DND-41 (cell line): ENCODE measurements at places on chromosomes 4 and X.
A peak's percentile ranks its signal among the peaks of the same experiment; 100 is the strongest.

GRCh38 chr4:26127851-26128337 is 192.9 kb upstream of the RBPJ start:
- DNase-seq, result no peak

GRCh38 chrX:40050532-40050931 is 47.2 kb downstream of the BCOR start:
- no peak for DNase-seq

DNA sequence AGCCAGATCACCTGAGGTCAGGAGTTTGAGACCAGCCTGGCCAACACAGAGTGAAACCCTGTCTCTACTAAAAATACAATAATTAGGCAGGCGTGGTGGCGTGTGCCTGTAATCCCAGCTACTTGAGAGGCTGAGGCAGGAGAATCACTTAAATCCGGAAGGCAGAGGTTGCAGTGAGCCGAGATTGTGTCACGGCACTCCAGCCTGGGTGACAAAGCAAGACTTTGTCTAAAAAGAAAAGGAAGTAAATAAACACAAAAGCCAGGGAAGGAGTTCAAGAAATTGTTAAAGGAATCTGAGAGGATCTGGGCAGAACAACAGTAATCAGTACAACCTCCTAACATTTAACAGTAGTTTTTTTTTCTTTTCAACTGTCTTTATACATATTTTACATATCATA is 48.7 kb upstream of the ARHGEF6 start:
- no peak for DNase-seq

- DNase-seq, result no peak
Measured at GRCh38 chrX:131821945-131822622, 201.0 kb upstream of the STK26 start.

DNA sequence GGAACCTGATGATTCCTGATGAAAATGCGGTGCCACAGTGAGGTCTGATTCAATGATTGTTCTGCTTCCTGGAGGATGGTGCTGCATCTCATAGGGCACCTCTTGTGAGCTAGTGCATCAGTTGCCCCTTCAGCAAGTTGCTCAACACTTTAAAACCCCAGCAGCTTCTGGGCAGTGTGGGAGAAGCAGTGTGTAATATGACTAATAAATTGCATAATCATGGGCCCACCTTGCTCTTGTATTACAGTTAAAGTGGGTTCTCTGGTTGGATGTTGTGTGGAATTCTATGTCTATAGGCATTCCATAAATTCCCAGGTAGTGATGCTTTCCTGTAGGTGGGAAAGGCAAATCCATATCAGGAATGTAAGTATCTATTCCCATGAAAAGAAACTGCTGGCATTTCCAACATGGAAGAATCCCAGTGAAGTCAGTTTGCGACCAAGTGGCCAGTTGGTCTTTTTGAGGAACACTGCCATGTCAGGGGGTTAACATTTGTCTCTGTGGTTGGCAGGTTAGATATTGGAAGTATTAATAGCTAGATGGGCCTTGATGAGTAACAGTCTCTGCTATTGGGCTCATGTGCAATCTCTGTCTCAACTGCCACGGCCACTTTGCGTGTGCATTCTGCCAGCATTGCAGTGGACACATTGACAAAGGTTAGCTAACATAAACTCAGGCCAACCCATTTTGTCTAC is 121.1 kb upstream of the OTUD4 start:
- no peak for DNase-seq

DNA sequence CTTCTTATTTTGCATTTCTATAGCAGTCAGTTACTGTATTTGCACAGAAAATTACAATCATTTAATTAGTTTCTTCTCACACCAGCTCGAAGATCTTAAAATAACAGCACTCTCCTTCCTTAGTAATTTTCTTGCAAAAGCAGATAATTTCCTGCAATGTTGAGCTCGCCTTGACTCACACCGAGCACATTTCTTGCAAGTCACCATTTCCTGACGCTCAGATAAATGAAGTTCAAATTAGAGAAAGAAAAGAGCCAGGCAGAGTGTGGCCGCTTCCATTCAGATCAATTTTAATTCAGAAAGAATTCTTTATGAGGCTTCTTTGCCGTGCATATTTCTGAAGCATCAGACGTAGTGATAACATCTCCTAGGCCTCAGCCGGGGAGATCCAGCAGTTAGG is 10.1 kb downstream of the SORCS2 start:
- DNase-seq, result no peak

DNA sequence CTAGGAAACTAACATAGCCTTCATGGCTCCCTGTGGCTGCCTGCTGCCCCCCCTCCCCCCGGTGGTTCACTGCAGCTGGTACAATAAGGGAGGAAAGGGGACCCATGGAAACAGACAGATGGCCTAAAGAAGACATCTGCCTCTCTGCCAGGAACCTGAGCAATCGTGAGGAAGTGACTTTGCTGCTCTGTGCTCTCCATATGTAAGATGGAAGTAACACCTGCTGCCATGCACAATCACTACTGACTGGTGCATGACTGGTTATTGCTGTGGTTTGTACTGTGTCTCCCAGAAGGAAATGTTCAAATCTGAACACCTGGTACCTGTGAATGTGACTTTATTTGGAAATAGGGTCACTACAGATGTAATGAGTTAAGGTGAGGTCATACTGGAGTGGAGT is 43.6 kb downstream of the CD99L2 start:
- DNase-seq, result peak; percentile 41

DNA sequence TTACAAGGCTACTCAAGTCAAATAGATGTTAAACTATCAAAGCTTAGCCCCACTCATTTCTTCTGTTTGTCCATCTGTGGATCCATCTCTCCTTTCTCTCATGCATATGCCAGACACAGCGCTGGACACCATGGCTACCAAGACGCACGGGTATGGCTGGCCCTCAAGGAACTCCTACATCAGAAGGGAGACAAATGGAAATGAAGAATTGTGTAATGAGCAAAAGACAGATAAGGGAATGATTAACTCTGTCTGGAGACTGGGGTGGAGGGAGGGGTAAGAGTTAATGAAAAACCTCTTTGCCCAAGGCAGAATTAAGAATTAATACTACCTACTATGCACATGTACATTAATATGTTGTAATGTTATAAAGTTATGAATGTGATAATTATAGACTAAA is 88.1 kb downstream of the MGST2 start:
- DNase-seq, result no peak

DNA sequence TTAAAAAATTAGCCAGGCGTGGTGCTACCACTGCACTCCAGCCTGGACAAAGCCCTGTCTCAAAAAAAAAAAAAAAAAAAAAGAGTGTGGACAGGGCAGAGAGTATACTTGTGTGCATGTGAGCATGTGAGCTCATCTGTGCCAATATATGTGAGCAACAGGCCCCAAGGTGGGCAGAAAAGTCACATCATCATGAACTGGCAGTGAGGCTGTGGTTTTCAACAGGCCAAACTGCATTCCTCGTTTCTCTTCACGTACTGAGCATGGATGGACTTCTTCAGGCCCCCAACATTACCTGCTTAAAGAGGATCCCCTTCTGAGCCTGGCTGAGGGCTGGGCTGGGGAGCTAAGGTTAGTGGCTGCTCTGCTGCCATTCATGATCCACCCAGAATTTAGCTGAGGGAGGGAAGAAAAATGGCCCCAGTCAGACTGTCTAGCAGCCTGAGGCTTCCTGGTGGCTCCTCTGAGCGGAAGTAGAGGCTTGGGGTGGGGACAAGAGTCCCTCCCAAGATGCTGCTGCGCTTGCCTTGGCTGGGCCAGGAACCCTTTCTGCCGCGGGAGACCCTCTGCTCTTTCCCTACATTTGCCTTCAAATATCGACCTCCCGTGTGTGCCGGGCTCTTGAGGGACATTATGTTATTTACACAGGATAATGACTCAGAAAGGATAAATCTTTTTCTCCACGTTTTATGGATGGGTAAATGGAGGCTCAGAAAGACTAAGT is 55.0 kb downstream of the DIPK2B start:
- DNase-seq, result no peak

DNA sequence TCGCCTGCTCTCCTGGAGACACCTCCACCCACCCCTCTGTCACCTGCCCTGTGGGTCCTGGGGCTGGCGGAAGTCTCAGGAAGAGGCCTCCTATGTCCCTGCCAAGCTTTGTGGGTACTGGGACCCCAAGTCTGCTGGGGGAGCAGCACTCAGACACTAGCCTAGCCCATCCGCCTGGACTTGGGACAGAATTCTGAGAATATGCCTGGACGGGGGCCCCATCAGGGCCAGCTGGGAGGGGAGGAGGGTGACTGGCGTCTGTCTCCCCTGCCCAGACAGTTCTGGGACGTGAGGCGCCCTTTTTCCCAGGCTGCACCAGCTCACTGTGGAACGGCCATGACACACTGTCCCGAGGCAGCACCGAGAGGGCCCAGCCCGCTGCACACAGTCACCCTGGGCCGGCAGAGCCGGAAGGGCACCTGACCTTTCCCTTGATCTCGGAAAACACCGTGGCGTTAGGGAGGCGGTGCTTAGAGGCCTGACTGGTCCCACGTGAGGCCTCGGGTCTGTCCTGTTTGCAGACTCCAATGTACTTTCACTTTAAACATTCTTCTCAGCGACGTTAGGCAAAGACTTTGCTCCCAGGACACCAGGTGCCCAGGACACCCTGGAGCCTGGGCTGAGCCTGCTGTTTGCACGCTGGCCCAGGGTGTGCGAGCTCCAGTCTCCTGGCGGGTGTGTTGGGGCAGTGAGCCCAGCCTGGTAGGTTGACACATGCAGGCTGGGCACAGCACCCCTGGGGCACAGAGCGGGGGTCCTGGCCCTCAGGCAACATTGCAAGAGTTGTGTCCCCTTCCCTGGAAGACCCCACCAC is 700 bp downstream of the SLC26A1 start:
- no peak for DNase-seq

DNA sequence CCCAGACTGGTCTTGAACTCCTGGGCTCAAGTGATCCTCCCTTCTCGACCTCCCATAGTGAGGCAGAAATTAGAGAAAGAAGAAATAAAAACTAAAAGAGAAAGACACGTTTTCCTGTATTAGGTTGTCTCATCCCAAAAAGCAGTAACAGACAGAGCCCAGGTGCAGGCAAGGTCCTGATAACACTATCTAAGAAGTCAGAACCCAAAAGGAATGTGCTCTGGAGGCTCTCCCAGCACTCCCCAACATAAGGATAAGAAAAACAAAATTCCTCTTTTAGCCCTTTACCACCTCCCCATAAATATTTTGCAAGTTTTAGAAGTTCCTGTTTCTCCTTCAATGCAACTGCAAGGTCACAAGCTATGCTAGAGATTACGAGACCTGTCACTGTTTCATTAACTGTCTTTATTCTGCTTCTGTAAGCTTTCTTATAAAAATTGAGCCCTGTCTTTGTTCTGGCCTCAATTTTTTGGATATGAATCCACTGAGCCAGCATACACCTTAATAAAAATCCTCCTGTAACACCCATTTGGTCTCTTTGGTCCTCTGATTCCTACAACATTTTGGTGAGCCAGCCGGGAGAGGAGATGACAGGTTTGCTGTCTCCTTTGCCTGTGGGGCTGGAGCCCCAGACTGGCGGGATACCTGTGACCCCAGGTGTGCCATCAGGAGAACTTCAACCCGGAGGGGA is 25.9 kb downstream of the LIAS start:
- no peak for DNase-seq

DNA sequence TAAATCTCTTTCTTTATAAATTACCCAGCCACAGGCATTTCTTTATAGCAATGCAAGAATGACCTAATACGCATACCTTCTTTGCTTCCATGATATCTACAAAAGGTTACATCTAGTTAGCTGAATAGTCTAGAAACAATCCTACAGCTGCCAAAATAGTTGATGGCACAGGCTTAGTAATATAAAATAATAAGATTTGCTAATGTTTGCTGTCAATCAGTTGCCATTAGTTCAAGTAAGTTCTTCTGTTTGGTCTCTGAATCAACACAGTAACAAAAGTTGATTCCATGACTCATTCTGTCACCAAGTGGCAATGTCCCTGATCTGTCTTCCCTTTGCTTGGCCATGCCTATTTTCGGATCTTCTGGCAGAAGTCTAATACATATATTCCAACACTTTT is 470.2 kb downstream of the SPRY1 start:
- no peak for DNase-seq

DNA sequence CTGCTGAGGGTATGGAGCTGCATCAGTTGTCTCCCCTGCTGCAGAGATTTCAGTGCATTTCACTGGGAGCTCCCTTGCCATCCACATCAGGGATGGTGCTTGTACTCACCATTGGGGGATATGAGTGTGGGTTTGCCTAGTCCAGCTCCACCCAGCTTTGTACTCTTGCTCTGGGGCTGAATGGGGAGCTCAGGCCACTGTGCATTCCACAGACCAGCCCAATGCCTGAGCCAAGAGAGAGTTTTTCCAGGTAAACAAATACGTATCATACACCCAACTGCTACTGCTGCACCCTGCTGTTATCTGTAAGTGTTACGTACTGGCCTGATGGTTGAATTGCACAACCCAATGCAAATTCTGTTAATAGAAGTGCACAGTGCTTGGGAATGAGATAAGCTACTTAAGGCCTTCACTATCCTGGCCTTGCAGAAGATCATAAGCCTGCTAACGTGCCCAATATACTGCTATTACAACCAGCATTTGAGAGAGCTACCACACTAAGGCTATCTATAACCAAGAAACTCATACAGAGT is 205.0 kb upstream of the DMD start:
- DNase-seq, result no peak

DNA sequence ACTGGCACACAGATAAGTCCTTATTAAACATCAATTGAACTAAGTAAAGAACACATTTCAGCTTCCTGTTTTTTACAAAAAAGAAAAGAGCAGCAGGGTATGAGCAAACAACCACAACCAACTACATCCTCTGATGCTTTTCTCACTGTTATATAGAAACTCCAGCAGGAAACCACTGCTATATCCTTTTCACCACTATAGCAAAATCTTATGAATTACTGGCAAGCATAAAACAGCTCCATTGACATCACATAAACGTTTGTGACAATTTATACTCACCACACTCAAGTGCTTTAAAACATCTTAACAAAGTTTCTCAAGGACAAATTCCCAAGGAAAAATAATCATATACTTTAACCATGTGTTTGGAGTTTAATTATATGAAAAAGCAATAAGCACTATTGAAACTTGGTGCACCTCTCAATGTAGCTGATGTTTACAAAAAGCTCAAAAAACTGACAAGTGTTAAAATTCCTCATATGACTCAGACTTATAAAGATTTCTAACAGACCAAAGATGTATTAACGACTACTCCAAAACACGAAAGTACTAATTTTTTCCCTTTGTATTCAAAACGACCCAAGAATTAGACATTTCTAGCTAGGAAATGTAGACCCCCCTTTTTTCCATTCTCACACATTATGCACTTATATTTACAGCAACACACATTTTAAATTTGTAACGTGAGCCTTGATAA is 12.9 kb downstream of the GPRIN3 start:
- DNase-seq, result peak; percentile 10

DNA sequence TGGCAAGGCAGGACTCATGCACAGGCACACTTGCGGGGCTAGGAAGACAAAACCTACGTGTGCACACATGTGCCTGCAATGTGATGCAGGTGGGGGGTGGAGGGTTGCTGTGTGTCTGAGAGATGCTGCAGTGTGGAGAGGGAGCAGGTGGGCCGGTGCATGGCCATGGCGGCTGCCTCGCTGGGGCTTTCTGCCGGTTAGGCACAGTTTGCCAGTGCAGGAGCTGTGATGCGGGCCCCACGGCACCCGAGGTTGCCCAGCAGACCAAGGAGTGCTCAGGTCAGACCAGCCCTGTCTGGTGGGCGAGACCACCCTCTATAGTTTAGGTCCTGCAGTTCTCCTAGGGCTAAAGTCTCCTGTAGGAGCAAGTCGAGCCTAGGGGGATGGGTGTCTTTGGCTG is 4.4 kb upstream of the AFM start:
- no peak for DNase-seq

- DNase-seq, result no peak
Measured at GRCh38 chr4:28225689-28226353, 1365.2 kb downstream of the STIM2 start.

GRCh38 chr4:41006141-41006540 is 208.2 kb downstream of the APBB2 start:
- no peak for DNase-seq
